Common myeloid progenitor, CD34-positive (primary cell): ENCODE measurements at places on chromosomes 4 and X.

GRCh38 chrX:152154050-152154449 is 15.7 kb upstream of the MAGEA10 start:
- no peaks in the 10 kb centered on the region for H3K36me3 ChIP-seq
- no peak overlapping the region for H3K4me3 ChIP-seq
- H3K27ac ChIP-seq = no peak overlapping the region
- H3K4me1 ChIP-seq = no peaks in the 10 kb centered on the region

GRCh38 chrX:49673394-49673793 is 22.4 kb downstream of the PAGE1 start:
- no peak for DNase-seq
- H3K4me3 ChIP-seq = no peak overlapping the region
- H3K27me3 ChIP-seq = no peaks in the 10 kb centered on the region

GRCh38 chr4:145390571-145390970 is 91.1 kb upstream of the SMAD1 start:
- no peak overlapping the region for H3K4me3 ChIP-seq
- H3K27ac ChIP-seq = no peak overlapping the region
- H3K27me3 ChIP-seq = no peaks in the 10 kb centered on the region
- H3K4me1 ChIP-seq = no peaks in the 10 kb centered on the region

DNA sequence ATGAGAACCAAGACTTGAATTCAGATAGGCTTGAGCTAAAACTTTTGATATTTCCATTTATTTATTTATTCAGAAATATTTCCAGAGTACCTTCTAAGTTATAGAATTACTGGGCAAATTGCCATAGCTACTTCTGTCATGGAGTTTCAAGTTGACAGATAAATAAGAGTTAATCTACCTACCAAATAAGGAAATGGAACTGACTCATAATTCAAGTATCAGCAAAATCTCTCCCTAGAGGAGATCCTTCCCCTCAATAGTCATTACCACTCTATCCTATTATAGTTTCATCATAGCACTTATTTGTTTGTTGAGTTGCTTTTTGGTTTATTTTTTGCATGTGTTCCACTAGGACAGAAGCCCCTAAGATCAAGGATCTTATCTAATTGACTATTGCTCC is 48.8 kb upstream of the CCSER1 start:
- H3K36me3 ChIP-seq = no peaks in the 10 kb centered on the region
- no peak overlapping the region for H3K27ac ChIP-seq
- DNase-seq = peak; percentile 34
- no peaks in the 10 kb centered on the region for H3K4me1 ChIP-seq
- H3K4me3 ChIP-seq = no peak overlapping the region

GRCh38 chr4:25702848-25703247 is 47.2 kb downstream of the SLC34A2 start:
- no peaks in the 10 kb centered on the region for H3K27me3 ChIP-seq
- no peaks in the 10 kb centered on the region for H3K36me3 ChIP-seq
- H3K4me3 ChIP-seq = no peak overlapping the region
- no peak overlapping the region for H3K27ac ChIP-seq
- peak; percentile 5 for DNase-seq
- H3K4me1 ChIP-seq = no peaks in the 10 kb centered on the region

DNA sequence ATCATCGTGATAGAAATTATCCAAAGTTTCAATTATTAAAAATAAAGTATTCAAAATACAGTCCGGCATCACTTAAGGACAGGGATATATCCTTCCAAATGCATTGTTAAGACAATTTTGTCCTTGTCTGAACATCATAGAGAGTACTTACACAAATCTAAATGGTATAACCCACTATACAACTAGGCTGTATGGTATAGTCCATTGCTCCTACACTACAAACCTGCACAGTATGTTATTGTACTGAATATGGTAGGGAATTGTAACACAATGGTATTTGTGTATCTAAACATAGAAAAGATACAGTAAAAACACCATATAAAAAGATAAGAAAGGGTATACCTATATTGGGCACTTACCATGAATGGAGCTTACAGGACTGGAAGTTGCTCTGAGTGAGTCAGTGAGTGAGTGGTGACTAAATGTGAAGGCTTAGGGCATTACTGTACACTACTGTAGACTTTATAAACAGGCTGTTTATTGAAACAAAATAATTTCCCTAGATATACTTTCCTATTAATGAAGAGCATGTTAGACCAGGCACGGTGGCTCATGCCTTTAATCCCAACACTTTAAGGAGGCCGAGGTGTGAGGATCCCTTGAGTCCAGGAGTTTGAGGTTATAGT is 44.8 kb upstream of the PTPN13 start:
- H3K27ac ChIP-seq = no peak overlapping the region
- no peaks in the 10 kb centered on the region for H3K36me3 ChIP-seq
- no peak for DNase-seq
- H3K4me3 ChIP-seq = no peak overlapping the region
- peaks cover 15% of the 10 kb centered on the region for H3K27me3 ChIP-seq
- peaks cover 11% of the 10 kb centered on the region for H3K4me1 ChIP-seq

- no peaks in the 10 kb centered on the region for H3K27me3 ChIP-seq
- H3K36me3 ChIP-seq = peaks cover 4% of the 10 kb centered on the region
- DNase-seq = no peak
Observed at GRCh38 chr4:147822128-147822527, 90.2 kb downstream of the ARHGAP10 start.

DNA sequence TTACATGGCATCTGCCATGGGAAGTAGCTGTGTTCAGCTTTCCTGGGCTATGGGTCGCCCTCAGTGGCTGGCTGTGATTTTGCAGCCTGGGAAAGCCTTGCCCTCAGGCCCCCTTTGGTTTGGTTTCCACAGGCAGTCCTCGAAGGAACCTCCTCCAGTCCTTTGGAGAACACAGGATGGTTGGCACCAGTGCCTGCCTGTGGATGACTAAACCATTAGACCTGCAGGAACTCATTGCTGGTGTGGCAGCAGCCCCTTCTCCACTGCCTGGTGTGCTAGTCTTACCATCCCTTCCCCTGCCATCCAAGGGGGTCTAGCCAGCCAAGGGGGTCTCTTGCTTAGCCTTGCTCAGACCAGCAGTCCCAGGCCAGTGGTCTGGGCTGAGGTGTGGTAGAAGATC is 71.4 kb upstream of the PJA1 start:
- H3K27me3 ChIP-seq = no peaks in the 10 kb centered on the region
- no peaks in the 10 kb centered on the region for H3K36me3 ChIP-seq
- H3K4me1 ChIP-seq = no peaks in the 10 kb centered on the region
- H3K27ac ChIP-seq = no peak overlapping the region

DNA sequence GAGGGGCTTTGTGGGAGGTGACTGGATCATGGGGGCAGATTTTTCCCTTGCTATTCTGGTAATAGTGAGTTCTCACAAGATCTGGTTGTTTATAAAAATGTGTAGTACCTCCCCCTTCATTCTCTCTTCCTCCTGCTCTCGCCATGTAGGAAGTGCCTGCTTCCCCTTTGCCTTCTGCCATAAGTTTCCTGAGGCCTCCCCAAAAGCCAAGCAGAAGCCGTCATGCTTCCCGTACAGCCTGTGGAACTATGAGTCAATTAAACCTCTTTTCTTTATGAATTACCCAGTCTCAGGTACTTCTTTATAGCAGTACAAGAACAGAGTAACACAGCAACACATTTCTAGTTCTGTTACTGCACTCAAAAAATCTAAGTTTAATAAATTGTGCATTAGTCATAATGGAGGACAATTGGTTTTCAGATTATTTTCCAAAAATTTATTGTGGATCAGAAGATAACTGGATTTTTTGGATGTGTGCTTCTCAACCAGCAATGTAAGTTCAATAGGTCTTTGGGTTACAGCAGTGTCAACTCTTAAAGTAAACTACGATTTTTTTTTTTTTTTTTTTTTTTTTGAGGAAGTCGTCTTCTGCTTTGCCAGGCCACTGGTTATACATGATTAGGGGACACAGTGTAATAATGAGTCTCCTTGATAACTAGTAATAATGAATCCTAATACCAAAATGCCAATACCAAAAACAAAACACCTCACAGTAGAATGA is 69.9 kb downstream of the CHIC2 start:
- H3K4me1 ChIP-seq = peaks cover 7% of the 10 kb centered on the region
- DNase-seq = peak; percentile 91
- peak overlapping the region; percentile 41 for H3K27ac ChIP-seq
- no peak overlapping the region for H3K4me3 ChIP-seq

- H3K36me3 ChIP-seq = peaks cover 4% of the 10 kb centered on the region
- DNase-seq = peak; percentile 72
- no peaks in the 10 kb centered on the region for H3K27me3 ChIP-seq
- peaks cover 26% of the 10 kb centered on the region for H3K4me1 ChIP-seq
- H3K4me3 ChIP-seq = peak overlapping the region; percentile 89
Observed at GRCh38 chr4:94452476-94453371, 982 bp downstream of the PDLIM5 start.

DNA sequence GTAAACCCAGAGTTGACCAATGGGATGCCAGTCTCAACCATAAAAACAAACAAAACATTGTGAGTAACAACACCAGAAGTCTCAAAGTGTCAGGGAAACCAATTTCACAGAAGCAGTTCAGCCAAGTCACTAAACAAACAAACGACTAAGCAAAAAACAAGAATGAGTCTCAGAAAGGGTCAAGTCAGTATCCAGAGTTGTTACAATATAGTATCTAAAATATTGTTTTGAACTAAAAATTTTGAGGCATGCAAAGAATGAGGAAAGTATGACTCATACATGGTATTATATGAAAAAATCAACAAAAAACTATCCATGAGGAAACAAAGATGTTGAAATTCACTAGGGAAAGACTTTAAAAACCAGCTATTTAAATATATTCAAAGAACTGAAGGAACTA is 70.6 kb downstream of the AR start:
- no peak overlapping the region for H3K27ac ChIP-seq
- no peaks in the 10 kb centered on the region for H3K36me3 ChIP-seq
- H3K27me3 ChIP-seq = peaks cover 3% of the 10 kb centered on the region
- DNase-seq = no peak
- H3K4me3 ChIP-seq = no peak overlapping the region
- H3K4me1 ChIP-seq = no peaks in the 10 kb centered on the region
